GDM1 (cell line): ENCODE measurements at places on chromosomes 5 and 9.

- no peak for DNase-seq
Measured at GRCh38 chr5:30693326-30693725, 500.2 kb upstream of the CDH6 start.

DNA sequence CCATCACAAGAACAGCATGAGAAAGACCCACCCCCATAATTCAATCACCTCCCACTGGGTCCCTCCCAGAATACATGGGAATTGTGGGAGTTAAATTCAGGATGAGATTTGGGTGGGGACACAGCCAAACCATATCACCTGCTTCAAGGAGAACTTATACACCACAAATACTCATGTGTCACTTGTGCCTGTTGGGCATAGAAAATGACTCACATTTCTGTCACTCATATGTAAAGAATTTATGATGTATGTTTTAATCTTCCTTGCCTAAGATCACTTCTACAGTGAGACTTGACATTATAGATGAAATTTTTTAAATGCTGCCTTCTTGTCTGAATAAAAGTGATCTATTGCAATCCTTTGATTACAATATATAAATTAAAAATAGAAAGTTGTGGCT is 23.0 kb upstream of the PRDM6 start:
- no peak for DNase-seq

DNA sequence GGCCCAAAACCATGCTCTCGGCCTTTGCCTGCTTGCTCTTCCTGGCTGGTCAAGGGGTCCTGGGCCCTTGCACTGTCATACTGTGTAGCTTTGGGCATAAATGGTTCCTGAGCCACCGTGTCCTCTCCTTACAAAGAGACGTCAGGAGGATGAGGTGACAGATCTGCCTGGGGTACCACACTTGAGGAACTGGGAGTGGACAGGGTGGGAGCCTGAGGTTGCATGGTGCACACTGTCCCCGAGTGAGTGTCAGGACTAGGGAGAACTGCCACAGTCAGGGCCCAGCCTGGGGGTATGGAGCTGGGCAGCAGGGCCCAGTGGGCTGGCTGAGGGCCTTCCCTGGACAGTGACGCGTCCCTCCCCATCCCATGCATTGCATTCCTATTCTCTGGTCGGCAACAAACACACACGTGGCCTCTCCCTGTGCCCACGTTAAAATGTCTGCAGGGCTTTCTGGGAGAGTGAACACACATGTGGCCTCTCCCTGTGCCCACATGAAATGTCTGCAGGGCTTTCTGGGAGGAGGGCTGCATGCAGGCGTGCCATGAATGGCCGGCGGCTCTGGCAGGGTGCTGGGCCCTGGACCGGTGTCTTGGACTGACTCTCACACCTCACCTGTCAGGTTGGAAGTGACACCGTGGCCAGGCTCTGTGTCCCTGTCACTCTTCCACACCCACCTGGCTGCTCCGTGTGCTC is 122.1 kb upstream of the COL5A1 start:
- no peak for DNase-seq

- DNase-seq, result no peak
Measured at GRCh38 chr5:98630621-98631020, 142.8 kb upstream of the RGMB start.

DNA sequence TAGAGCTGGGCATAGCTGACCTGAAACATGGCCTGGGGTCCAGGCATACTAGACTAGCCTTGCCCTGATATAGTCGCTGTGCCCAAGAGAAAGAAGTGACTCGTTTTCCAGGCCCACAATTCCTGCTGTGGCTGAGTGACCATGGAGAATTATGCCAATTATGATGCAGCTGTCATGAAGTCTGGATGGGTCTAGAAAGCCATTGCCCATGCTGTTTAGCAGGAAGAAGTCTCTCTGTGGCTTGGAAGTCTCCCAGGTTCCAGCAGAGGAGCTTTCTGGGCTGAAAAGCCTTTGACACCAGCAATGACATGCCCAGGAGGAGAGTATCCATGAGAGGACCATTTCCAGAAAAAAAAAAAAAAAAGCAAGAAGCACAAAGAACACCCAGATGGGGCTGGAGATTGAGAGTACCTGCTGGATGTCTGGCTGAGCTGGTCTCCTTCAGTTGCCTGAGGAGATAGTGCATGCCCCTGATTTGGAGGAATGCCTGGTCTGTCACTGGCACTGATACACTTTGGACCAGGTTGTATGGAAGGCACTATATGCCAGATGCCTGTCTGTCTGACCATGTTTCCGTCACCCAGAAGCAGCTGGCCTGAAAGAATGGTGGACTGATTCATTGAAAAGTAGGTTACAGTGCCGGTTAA is 128.0 kb upstream of the EPB41L4A start:
- DNase-seq, result no peak
